GM18507 (cell line): ENCODE measurements at places on chromosomes 6 and 20.
A peak's percentile ranks its signal among the peaks of the same experiment; 100 is the strongest.

GRCh38 chr6:51301962-51302361 is 483.3 kb downstream of the TFAP2B start:
- DNase-seq, result no peak

GRCh38 chr20:10940941-10941340 is 267.1 kb upstream of the JAG1 start:
- peak; percentile 8 for DNase-seq

DNA sequence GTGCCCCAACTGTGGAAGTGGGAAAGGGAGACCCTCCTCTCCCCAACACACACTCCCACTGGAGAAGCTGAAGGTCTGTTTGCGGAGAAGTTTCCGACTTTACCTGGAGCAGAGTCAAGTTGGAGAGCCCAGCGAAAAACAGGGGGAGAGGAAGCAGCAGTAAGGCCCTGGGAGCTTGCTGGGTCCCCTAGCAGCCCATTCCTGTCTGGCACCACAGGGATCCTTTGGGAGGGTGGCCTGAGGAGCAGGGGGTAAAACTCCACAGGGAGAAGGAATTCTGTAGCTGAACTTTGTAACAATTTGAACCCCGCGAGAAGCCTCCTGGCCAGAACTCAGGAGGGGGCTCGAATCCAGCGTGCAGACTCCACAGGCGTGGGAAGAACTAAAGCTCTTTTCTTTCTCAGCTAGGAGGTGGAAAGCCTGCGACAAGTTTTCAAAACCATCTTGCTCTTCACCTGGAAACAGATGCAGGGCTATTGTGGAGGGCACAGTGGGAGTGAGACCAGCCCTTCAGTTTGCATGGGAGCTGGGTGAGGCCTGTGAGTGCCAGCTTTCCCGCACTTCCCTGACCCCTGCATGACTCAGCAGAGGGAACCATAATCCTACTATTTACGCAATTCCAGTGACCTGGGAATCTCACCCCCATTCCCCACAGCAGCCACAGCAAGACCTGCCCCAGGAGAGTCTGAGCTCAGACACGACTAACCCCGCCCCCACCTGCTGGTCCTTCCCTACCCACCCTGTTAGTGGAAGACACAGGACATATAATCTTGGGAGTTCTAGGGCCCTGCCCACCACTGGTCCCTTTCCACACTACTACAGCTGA is 25.8 kb downstream of the SERPINB9 start:
- DNase-seq, result no peak

- no peak for DNase-seq
Observed at GRCh38 chr6:21587961-21588480, 5.5 kb upstream of the SOX4 start.

DNA sequence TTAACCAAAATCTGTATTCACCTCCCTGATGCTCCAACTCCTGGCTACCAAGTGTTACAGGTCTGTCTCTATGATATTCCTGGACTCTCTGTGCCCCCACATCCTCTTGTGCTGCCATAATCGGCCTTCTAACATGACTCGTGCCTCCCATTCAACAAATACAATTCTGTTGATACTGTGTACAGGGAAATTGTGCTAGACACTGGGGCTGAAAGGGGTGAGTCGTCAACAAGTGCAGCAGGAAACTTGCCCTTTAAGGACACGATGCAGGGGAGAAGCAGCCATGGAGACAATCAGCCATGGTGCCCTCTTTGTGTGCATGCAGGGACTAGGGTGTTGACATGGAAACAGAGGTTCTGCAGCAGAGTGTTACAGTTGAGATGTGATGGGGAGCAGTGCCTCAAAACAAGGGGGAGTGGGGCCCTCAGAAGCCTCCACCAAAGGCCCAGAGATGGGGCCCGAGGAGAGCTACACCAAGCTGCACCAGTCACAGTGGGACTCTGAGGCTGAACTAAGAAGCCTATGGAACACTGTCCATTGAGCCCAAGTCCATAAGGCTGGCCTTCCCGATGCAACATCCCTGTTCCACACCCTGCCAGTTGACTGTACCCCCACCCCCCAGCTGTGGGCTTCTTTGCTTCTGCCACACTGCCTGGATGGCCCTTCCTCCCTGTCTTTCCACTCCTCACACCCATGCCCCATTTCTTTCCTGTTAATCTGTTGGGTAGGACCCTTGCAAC is 3.1 kb downstream of the PCED1A start:
- no peak for DNase-seq

DNA sequence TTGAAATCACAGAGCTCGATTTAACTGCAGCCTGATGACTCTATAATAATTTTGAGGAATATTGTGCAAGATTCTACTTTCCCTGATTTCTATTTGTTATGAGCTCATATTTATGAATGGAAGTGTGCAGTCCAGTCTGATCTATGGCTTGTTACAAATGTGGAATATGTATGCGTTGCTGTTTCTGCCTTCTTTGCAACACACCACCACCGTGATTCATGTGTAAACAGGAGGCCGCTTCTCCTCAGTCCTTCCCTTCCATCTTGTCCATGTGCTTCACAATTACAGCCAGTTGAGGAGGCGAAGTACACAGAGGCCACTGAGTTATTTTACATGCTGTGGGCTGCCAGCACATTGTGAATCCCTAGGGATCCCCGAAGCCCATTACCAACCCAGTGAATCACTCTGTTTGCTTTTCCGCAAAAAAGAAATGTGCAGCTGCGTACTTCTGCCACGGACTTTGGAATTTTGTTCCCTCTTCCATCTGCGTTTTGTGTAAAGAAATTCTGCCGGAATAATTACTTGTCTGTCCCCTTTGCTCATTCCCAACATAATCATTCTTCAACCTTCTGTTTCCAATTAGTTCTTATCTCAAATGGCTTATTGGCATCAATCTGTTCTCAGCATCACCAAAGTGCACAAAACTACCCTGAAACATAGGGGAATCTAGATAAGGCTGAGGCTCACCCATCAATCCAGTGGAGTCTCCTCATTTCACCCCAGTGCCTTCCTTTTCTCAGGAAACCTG is 551.6 kb upstream of the CITED2 start:
- no peak for DNase-seq

GRCh38 chr6:3340358-3340802 is 81.6 kb downstream of the PSMG4 start:
- DNase-seq, result no peak

GRCh38 chr6:113344969-113345368 is 512.2 kb upstream of the MARCKS start:
- no peak for DNase-seq

DNA sequence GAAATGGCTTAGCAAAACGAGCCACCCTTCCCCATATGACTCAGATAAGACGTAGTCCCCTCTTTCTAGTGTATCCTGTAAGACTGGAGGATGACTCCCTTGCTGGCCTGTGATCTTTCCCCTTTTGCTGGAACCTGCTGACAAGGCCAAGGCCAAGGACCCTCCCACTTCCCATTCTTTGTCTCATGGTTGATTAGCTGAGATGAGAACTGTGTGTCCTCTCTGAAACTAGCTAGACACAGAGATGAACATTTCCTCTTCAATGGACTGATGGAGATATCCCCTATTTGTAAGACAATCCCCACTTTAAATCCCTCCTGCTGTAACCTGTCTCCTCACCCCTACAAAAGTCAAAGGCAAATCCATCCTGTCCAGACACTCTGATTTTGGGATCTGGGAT is 33.4 kb upstream of the SCRT2 start:
- DNase-seq, result no peak

- DNase-seq, result no peak
Observed at GRCh38 chr20:35968930-35969329, 540 bp downstream of the CNBD2 start.

GRCh38 chr6:79630883-79631692 is at the start of gene SH3BGRL2:
SH3BGRL2 (plus strand) TSS chr6:79631329; CDS start chr6:79631462, 133 bp downstream.
- DNase-seq, result no peak

DNA sequence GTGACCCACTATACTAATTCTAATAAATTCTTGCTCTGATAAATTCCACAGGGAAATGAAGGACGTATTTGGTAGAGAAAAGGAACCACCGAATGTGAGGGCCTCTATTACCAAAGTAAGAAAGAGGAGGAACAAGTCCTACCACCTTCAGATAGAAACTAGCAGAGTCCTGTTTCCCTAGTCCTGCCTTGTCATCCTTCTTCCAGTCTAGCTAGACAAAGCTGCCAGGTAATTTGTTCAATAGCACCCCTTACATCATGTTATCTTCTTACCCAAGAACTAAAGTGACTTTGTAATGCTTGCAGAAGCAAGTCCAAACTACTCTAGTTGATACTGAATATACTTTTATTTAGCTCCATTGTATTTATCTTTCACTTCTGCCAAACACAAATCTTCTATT is 29.3 kb upstream of the FAM83B start:
- no peak for DNase-seq

DNA sequence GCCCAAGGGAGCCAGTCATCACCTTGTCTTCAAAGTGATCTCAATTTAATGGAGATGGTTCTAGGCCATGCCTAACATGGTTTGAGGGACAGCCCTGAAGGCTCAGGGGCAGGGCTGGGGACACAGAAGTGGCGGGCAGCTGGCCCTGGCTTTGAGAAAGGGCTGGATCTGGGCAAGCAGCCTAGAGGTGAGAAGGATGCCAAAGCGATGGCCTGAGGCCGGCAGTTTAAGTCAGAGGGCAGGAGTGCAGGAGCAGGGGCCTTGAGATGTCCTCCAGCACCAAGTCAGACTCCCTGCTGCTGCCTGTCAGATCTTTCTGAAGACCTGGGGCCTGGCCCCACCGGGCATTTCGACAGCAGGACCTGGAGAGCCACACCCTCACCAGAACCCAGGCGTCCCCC is 28.4 kb upstream of the APMAP start:
- DNase-seq, result no peak

DNA sequence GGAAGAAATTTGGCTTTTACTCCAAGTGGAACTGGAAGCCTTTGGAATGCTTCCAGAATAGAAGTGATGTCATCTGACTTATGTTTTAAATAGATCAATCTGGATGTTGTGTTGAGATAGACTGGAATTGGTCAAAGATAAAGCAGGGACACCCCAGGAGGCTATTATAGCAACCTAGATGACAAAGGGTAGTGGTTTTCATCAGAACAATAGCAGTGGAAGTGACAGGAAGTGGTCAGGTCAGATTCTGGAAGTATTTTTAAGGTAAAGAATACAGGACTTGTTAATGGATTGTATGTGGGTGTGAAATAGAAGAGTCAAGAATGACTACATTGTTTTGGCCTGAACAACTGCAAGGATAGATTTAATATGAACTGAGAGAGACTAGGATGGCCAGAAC is 191.4 kb downstream of the ADGRB3 start:
- no peak for DNase-seq

GRCh38 chr6:146359131-146359530 is 184.5 kb upstream of the RAB32 start:
- no peak for DNase-seq

DNA sequence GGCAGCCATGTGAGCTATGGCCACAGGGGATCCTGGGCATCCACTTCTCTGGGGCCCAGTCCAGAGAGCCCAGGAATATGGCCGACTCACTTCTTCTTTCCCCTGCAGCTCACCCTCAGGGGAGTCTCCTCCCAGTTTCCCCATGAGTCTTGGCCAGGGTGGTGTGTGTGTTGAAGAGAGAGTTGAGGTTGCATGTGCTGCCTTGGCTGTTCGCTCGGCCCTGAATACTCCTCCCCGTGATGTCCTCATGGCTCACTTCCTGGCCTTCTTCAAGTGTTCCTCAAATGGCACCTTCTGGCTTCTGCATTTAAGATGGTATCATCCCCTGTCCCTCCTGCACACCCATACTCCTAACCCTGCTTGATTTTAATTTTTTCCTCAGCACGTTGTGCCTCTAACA is 3.2 kb upstream of the TREML1 start:
- no peak for DNase-seq

GRCh38 chr6:47599512-47599911 is 98.9 kb upstream of the ADGRF4 start:
- DNase-seq, result no peak

DNA sequence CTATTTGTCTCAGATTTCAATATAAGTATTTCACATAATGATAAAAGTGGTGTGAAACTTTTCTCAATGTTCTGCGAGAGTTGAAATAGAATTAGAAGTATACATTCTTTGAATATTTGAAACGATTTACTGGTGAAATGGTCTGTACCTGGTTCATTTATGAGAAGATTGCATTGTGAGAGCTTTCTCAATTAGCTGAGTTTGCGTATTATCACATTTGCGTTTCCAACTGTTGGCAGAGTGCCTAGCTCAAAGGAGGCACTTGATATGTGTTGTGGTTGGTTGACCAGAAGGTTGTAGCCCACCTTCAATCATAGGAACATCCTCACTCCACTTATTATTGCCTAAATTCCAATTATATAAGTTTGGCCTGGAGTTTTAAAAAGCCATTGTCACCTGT is 58.8 kb upstream of the EXOC2 start:
- no peak for DNase-seq

- no peak for DNase-seq
Observed at GRCh38 chr20:10671919-10672623, 1.7 kb downstream of the JAG1 start.

GRCh38 chr20:53227523-53227922 is 255.4 kb downstream of the TSHZ2 start:
- DNase-seq, result no peak

DNA sequence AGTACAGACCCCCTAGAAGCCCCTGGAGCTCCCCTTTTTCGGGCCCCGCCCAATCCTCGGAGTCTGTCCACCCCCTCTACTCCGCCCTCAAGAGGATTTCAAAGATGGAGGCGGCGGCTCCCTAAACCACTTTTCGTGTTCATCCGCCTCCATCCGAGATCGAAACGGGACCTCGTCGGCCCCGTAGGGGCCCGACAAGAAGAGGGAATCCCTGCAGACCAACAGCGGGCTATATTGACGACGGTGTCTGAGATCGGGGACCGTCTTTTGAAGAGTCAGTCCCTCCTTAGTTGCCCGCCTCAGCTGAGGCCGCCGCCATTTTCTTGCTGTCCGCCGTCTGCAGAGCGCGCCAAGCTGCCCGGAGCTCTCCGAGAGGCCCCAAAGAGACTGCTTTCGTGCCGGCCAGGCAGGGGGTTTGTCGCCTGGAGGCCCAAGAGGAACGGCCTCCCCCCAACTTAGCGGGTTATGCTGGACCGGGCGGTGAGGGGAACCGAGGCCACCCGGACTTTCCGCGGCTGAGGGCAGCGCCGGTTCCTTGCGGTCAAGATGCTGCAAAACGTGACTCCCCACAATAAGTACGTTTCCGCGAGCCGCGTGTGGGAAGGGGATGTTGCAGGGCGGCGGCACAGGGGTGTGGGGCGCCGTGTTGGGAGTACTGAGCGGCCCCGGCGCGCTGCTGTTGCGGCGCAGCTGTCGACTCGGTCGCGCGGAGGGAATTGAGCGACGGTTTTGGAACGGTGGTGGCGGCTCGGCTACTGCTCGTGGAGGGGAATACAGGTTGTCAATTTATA is 4.2 kb downstream of the BRD2 start:
- no peak for DNase-seq
